ENCODE measurements at places on chromosomes 11 and 22. TPM values are rescaled to one million over a fixed set of nuclear protein-coding genes. Genes with fewer than 3 reads are reported as not detected.

GRCh38 chr11:13105237-13105844 lies 96.2 kb downstream of the RASSF10 start:
- DNase-seq: no peak

DNA sequence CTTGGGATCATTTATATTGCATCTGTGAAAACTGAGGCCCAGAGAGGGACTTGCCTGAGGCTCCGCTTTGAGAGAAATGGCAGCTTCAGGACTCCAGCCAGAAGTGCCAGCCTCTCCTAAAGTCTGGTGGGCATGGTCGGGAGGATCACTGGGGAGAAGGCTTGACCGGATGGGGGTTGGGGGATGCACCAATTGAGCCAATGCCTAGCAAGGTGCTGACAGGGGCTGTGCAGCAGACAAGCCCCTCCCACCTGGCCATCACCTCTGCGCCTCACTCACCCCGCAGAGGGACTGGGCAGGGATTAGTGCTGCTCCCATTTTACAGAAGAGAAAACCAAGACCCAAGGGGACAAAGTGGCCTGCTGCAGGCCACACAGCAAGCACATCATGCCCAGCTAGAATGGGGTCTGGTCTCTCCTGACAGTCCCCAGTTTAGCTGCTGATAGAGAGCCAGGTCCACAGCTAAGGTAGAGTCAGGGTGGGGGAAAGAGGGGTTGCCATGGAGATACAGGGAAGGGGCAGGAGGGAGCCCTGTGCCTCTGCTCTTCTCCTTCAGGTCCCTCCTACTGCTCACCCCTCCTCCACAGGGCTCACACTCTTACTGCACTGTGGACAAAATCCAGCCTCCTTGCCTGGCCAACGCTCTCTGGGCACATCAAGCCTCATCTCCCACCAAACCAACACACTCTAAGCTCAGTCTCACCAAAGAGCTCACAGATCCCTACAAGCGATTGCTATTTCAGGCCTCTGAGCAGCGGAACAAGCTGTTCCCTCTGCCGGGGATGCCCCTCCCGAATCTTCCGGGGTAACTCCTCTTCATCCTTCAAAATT lies 29.5 kb downstream of the TEF start:
- DNase-seq: no peak

Gene AMOTL1
- total RNA-seq: 1.7 TPM

GRCh38 chr11:94132823-94133408 lies 4.3 kb downstream of the PANX1 start:
- no peak for DNase-seq

Gene LRRC74B
- not detected for total RNA-seq

DNA sequence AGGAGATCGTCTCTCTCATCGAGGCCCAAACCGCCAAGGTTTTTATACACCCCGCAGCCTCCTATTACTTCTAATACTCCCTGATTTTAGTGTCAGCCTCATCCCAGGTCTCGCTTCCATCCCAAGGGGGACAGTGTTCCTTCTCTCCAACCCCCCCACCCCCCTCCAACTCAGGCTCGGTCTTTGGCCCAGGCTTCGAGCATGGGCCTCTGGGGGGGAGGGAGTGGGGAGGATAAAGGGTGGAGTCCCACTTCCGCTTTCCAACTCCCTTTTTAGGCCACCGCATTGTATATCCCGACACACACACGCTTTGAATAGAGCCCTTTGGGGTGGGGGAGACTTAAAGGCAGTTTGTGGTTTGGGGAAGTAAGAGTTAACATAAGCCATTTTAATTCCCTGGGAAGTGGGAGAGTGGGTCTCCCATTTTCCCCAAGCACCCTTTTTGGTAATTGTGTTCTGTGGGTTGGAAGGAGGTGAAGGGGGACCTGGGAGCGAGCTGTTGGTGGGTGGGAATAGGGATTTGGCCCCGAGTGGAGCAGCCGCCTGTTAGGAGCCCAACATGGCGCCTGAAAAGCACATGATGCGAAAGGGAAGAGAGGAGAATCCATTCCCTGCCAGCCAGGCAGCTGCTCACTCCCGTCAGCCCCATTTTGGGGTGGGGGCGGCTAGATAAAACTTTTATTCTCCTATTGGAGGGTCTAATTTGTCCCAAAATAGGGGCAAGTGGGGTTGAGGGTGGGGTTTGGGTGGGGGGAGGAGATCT lies 844 bp downstream of the PCF11 start:
- peak; percentile 61 for DNase-seq

DNA sequence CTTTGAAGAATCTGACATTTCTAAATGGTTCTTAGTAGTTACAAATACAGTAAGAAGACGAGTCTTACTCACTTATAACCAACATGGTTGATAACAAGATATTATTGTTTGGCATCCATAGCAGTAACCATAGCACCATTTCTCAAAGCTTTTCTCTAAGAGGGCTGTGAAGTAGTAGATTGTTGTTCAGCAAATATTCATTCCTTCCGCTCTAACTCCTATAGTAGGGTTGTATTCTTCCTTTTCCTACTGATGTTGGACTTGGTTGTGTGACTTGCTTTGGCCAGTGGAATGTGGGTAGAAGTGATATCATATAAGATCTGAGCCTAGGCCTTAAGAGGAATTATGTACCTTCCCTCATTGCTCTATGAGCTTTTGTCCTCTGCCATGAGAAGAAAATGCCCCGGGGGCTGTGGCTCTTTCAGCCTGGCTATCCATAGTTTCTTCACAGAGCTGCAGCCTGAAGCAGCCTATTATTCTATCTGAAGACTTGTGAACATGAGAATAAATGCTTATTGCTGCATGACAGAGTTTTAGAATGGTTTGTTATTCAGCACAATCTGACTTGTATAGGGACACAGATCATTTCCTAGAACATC lies 28.9 kb upstream of the ZBED5 start:
- DNase-seq: no peak

DNA sequence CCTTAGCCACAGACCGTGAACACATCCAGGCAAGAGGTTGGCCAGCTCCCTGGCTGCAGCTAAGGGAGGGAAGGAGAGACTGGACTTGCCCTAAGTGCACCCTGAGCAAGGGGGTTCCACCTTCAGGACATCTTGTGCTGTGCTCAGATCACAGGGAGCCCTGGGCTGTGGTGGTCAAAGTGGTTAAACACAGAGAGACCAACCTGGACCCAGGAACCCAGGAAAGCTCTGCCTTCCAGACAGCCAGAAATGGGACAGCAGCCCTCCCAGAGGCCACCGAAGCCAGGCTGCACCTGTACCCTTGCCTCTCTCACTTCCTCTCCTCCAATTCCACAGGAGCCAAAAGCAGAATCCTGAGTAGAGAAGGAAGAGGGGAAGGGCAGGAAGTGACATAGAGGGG lies 105.2 kb upstream of the TMEM45B start:
- no peak for DNase-seq
